AG04449 (cell line): ENCODE measurements at places on chromosomes 5 and 9.

GRCh38 chr5:79873187-79873586 lies 117.9 kb downstream of the MTX3 start:
- DNase-seq = no peak

- DNase-seq = no peak
These were observed 155.6 kb upstream of the PANK3 start for GRCh38 chr5:168734620-168735300.

- peak; percentile 94 for DNase-seq
These were observed 8.1 kb downstream of the FAM193B start for GRCh38 chr5:177546258-177546741.

DNA sequence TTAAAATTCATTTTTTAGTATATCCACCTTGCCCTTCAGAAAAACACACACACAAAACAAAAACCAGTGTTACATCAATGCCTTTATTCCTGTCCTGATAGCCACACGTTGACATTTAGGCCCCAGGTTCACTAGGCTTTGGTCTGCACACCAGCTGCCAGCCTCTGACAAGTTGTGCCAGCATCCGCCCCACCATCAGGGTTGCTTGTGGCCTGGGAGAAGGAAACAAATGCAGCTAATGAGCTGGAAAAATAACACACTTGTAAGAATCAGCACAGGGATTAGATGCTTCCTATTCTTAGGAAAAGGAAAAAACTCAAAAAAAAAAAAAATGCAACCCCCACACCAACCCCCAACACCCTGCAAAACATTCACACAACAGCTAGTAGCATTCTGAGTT lies 404.0 kb upstream of the GRIA1 start:
- no peak for DNase-seq

DNA sequence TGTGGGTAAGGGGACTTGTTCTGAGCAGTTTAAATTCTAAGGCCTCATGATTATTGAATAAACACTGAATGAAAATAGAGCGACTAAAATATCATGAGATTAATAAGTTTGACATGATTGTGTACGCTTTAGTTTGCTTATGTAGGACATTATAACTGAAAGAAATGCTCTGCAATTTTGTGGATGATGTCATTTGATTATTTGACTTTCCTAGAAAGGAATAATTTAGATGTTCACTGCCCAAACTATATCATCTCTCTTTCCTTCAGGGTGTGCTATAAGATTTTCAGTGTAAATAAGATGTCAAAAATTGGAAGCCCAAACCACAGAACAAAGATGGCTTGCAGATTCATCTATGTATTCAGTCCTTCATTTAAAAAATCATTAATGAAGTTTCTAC lies 115.7 kb upstream of the MTAP start:
- no peak for DNase-seq

GRCh38 chr9:133773889-133774655 lies 35.9 kb upstream of the SARDH start:
- no peak for DNase-seq

GRCh38 chr5:57824047-57824446 lies 341.4 kb upstream of the ACTBL2 start:
- peak; percentile 74 for DNase-seq

DNA sequence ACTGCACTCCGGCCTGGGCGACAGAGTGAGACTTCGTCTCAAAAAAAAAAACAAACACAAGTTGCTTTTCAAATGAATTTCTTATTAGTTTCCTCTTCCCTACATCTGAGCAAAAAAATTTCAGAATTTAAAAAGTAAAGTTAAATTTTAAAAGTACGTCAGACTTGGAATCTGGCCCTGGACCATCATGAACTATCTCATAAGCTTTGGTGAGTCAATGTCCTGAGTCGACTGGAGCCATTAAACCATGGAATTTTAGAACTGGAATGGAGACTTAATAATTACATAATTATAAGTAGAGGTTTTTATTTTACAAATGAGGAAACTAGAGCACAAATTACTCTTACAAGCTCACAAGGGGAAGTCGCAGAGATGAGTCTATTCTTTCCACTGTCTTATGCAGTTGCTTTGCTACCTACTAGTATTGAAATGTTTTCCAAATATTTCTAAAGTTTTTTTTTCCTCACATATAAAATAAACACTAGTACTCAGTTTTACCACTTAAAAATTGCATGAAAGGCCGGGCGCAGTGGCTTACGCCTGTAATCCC lies 98.0 kb upstream of the ZNF608 start:
- DNase-seq = no peak

DNA sequence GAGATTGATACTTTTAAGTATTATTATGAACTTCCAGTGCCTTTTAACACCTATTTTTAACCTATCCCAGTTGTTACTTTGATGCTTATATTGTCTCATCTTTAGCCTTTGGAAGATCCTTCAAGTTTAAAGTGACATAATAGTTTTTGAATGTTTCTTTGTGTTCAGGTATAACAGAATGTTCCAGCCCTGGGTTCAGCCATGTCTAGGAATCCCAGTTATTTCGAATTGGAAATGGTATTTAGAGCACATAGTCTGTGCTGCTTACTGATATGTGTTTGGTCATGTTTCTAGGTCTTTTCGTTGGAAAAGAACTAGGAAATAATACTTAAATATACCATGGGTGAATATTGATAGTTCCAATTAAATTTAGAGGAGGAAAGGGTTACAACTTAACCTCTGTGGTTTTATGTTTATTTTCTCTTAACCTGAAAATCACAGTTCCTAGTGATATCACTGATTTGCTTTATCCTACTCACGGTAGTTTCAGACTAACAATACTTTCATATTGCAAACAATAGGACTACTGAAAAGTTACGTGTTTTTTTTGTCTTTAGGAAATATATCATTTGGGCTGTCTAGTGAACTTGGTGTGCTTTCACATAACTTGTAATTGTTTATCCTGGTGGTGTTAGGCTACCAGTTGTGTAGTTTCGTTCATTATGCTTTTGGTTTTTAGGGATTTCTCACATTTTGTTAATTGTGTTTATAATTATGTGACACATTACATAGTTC lies 37.8 kb downstream of the UHRF2 start:
- no peak for DNase-seq

DNA sequence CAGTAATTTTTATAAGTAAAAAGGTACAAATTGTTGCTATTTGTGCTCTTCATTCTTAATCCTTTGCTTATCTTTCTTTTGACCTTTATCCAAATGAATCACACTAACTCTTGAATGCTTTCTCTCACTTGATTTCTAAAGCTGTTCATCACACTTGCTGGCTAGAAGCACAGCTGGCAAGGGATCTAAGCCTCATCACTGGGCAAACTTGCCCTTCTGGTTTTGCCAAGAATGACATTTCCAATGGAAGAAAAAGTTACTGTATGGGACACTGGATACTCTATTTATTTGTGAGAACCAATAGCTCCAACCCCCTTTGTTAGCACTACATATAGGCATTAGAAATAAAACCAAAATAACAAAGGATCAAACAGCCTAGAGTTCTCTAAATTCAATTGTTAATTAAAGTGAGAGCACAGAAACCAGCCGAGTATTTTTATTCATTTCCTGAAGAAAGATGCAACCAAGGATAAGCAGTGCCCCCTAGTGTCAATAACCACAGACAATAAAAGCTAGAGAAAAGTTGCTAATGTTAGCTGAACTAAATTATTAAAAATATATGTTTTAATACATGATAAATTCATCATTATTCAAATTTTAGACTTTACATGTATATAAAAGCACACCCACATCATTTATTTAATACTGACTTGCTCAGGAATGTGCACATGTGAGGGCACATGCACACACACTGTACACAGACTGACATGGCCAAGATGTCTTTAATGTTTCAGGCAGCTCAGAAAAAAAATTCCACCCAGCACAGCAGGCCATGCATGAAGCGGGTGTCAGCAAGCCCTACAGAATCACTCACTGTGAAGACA lies 59.8 kb upstream of the POU5F2 start:
- DNase-seq = no peak

DNA sequence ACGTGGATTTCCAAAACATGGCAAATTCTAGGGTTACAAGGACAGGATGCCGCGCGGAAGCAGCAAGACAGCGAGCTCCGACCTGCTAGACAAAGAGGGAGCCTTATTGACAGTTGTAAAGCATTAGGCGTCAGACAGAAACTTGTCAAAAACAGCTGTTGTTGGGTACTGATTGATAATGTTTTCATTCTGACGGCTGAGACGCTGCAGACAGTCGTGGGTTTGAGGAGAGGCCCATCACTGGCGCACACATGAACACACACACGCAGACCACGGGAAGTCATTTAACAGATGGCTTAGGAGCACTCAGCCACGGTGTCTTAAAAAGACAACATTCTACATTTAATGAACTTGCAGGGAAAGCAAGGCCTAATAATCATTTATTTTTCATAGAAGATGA lies 324.0 kb downstream of the NDUFS4 start:
- DNase-seq = no peak

GRCh38 chr9:36559036-36559695 lies 13.5 kb upstream of the MELK start:
- no peak for DNase-seq

DNA sequence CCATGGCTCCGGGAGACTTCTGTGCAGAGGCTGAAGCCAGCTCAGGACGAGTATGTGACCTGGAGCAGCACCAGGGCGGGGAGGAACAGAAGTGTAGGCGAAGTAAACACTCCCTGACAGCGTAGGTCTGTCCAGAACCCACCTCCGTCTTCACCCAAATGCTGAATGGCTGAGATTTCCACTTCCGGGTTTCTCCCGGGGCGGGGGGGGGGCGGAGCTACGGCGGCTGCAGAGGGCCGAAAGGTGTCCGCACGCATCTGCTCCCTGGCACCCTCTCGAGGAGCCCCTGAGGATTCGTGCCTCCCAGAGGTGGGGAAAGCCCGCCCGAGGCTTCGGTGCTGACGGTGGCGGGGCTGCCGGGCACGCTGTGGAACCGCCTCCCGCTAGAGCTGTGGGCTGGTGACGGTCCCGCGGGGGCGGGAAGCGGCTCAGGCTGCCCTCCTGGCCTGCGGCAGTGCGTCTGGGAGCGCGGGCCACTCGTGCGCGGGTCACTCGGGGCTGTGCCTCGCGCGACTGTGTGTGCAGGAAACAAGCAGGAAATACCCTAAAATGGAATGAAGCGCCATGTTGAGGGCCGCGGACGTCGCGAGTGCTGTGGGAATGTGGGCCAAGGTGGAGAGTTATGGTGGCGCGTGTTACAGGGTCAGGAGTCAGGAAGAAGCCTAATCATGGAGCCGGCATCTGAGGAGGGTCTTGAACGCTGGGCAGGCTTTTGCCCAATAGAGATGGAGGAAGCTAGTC lies 1425.4 kb downstream of the FOXD4L5 start:
- DNase-seq = no peak

DNA sequence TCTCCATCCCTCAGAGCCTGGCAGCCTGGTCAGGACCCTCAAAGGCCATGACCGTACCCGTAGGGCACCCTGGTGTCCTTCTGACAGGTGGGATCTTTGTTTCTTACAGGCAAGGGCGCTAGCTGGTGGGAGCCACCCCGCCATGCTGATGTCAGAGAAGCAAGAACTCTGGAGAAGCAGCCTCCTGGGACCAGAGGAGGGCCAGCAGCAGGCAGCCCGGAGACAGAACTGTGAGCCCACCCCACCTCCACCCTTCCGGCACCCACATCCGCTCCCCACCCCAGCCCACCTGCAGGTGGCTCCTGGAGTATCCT lies 42.2 kb upstream of the IL17B start:
- no peak for DNase-seq

DNA sequence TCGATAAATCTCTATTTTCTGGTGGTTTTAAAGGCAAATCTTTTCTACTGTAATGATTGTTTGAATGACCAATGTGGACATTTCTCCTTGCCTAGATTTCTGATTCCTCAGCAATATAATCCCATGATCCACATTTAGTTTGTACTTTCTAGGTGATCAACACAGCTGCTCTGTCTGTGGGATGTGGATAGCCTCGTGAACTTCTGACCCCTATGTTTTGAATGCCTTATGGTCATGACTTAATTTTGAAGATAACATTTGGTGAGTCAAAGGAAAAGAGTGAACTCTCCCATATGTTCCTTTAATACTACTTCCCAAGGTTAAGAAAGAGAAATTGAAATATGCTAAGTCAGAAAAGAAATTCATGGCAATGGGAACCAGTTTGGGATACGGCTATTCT lies 147.5 kb downstream of the CAVIN4 start:
- DNase-seq = no peak

- DNase-seq = no peak
These were observed 29.3 kb upstream of the NDFIP1 start for GRCh38 chr5:142079306-142079721.

- DNase-seq = no peak
These were observed 162.9 kb downstream of the TSSK1B start for GRCh38 chr5:113271745-113272454.

- DNase-seq = no peak
These were observed 43.9 kb upstream of the EGFL7 start for GRCh38 chr9:136618580-136619547.

- DNase-seq = no peak
These were observed 6.9 kb downstream of the ANXA6 start for GRCh38 chr5:151150471-151151262.

DNA sequence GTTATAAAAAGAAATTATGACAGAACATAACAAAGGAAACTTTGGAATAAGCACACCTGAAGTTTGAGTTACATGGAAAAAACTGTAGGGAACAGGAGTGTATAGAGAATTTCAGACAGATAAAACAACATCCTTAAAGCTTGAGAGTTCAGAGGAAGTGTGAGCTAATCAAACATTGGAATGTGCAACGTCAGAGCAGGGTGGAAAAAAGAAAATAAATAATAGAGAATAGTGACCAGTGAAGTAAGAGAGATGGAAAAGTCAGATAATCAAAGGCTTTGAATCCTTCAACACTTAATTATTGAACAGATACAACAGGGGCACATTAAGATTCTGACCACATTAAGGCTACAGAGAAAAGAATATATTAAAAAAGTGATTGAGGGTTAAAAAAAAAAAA lies 128.5 kb upstream of the CDH10 start:
- no peak for DNase-seq

DNA sequence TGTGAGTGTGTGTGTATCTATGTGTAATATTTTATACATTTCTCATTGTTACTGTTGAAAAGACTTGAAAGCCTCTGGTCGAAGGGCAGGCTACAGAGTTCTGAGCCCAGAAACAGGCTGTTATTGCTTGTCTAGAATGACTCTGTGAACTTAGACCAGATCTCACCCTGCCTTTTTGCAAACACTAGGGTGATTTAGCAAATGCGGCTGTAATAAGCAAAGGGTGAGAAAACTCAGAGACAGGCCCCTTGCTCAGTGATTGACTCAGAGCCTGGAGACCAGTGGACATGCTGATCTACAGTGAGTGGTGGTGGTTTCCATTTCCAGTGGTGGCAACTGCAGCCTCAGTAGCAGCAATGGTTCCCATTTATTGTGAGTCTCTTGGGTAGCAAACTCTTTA lies 183.7 kb downstream of the ATP10B start:
- no peak for DNase-seq

GRCh38 chr5:147310059-147310704 lies 75.4 kb downstream of the STK32A start:
- DNase-seq = no peak

GRCh38 chr5:97986069-97986468 lies 787.4 kb upstream of the RGMB start:
- DNase-seq = no peak

- DNase-seq = no peak
These were observed 79.4 kb downstream of the CAAP1 start for GRCh38 chr9:26813247-26813646.

GRCh38 chr5:124742983-124743601 lies 3.3 kb downstream of the ZNF608 start:
- no peak for DNase-seq

GRCh38 chr5:16592255-16592654 lies 24.5 kb downstream of the RETREG1 start:
- DNase-seq = no peak
